ENCODE measurements at places on chromosomes 12 and 14.
A peak's percentile ranks its signal among the peaks of the same experiment; 100 is the strongest.

DNA sequence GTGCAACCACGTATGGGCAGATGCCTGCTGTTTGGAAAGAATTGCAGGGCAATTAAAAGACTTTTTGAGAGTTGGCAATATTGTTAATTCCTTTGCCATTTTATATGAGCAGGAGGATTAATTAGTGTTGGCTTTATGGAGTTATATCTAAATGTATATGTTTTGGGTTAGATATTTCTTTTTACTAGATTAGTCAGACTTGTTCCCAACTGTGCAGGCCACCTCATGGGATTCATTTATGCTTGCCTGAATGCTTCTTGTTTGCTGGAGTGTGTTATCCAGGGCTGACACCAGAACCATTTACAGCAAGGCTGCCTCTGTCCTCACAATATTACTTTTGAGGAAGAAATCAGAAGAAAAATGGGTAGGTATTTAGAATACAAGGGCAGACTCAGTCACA, 192.5 kb downstream of the KTN1 start:
- DNase-seq = no peak

DNA sequence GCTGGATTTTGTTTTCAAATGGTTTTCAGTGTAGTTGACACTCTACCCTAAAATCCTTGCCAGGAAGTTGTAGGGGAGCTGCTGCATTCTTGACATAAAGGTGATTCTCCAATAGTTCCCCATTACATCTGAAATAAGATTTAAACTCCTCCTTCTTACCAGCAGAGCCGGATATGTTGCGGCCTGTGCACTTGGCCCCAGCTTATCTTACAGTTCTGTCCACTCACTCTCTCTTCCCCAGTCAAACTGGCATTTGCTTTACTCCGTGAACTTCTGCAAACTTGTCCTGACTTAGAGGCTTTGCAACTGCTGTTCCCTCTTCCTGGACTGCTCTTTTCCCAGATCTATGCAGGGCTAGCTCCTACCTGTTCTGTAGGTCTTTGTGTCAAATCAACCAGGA, 929.5 kb downstream of the VRK1 start:
- DNase-seq = no peak

DNA sequence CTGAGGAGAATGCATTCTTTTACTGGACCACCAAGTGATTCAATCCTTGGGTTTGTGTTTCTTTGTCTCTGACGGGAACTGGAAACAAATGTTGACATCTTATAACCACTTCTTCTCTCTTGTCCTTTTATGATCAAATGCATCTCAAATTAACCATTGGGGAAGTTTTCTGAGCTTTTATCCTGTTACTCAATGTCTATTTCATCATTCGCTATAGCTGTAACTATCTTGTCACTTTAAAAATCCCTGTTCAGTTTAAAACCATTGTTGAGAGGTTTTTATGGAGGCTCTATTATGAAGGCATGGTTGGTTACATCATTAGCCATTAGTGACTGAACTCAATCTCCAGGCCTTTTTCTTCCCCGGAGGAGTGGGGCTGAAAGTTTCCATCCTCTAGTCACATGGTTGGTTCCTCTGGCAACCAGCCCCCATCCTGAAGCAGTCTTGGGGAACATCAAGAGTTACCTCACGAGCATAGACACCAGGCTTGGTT, 2.7 kb upstream of the CLEC6A start:
- no peak for DNase-seq

DNA sequence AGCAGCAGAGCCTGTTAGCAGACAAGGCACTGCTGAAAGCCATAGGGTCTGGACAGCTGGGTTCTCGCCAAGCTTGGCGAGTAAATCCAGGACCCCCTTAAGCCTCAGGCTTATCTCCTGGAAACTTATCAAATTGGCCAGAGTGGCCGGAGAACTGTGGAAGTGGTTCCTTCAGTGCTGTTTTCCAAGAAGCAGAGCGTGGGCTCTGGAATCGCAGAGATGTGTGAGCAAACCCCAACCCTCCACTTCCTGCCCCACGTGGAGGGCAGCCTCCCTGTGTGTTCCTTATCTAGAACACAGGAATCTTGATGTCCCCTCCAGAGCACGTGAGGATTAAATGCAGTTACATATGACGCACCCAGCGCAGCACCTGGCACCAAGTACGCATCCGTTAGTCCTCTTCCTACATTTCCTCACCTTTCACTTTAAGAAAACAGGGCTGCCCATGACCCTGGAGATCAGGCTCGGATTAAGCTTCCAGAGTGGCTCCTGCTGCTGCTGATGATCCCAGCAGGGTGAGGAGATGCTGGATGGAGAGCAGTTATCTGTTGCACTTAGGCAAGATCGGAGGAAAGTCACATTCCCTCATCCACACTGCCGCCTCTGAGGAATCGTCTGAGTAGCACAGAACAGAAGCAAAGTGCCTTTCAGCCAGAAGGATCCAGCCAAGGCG, 35.0 kb downstream of the MMAB start:
- no peak for DNase-seq

GRCh38 chr12:65655074-65655493, 169.2 kb upstream of the HMGA2 start:
- DNase-seq = no peak

- DNase-seq = no peak
Observed at GRCh38 chr14:91523972-91524371, 13.9 kb upstream of the PPP4R3A start.

DNA sequence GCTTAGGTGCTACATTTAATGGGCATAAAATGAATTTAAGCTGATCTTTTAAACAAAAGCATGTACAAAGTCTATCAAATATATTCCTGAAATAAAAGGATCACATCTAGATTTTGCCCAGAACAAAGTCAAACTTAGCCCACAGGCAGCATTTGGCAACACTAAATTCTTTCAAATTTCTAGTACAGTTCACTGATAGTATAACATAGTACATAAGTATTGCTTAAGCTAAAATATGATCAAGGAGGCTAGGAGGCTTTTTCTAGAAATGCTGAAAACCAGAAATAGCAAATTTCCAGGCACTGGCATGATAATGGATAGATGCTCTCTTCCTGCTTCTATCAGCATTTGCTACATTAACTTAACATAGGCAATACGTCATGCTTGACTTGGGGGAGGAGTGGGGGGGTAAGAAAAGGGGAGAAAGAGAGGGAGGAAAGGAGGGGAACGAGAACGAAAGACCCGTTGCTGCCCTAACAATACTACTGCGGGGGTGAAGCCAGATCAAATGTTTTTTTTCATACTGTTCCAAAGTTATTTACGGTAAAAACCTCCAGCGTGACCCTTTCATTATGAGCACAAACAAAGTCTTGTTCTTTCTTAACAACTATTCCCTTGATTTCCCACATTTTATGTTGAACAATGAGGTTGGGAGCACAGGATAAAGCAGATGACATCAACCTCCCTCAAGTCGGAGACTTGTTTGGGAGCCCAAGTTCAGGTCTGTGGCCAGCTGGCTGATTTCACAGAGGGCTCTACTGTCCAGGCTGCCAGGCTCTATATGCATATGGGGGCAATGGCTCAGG, 10.6 kb downstream of the TMED10 start:
- peak; percentile 39 for DNase-seq

- DNase-seq = no peak
Observed at GRCh38 chr14:56333359-56334292, 215.4 kb downstream of the PELI2 start.
